Stimulated activated CD4-positive, alpha-beta T cell treated with anti-CD3 and anti-CD28 coated beads, TNF-alpha, amount 100 ng/mL, for 4 hours (primary cell): ENCODE measurements at places on chromosomes 6 and 20.
A peak's percentile ranks its signal among the peaks of the same experiment; 100 is the strongest.

- no peak for DNase-seq
Observed at GRCh38 chr20:40654876-40655275, 34.2 kb downstream of the MAFB start.

DNA sequence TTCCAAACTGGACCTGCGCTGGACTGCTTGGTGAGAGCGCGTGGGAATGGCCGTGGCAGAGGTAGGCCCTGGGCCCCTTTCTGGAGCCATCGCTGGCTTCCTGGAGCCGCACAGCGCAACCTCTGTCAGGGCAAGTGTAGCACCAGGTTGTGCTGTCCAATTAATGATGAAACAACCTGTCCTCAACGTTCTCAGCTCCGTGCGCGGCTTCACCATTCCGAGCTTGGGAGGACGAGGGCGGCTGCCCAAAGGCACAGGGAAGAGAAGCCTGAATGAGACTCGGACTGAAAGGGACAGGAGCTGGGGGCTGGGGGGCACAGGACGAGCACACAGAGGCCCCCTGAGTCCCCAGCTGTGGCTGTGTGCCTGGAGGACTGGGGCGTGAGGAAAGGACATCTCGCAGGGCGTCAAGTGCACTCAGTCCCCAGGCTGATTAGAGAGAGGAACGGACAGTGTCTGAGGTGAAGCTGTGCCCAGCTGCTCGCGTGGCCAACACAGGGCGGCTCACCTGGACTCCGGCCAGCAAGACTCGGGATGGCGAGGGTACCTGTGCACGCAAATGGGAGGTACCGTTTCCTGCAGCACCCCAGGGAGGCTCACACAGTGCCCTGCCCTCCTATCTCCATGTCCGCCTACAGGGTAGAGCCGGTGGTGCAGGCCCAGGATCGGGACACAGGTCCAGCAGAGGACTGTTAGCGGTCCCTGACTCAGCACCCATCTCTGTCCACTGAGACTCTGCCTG is 403.3 kb downstream of the TAF4 start:
- DNase-seq, result no peak

DNA sequence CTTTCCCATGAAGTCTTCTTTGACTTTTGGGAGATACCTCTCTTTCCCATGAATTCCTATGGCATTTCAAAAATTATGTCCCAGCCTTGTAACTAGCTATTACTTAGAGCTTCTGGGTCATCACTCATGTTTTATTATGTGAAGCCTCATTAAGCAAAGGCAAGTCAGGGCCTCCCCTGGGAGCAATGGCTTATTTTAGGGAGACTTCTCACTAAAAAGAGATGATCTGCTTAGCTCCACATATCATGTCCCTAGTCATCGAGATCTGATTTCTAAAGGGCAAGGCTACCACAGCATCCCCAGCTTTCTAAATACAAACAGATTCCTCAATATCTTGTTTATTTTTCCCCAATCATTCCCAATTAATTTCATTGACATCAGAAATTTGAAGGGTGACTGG is 154.0 kb upstream of the MANEA start:
- DNase-seq, result no peak

- DNase-seq, result no peak
Observed at GRCh38 chr6:31851485-31851832, 11.2 kb downstream of the NEU1 start.

DNA sequence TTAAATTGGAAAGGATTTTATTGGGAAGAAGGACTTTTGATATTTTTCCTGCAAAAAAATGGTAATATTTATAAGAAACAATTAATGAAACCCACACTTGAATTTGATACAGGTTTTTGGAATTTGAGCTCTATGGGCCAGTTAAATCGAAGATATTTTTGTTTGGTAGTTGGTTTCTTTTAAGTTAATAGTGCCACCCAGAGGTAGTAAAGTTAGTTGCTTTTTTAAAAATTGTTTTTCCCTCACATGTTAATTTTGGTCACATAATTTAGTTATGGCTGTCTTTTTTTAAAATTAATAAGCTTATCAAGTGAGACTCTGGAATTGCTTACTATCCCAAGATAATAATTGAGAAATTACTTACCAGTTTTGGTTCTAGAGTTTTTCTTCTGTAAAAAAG is 7.1 kb downstream of the PRIM2 start:
- DNase-seq, result no peak

DNA sequence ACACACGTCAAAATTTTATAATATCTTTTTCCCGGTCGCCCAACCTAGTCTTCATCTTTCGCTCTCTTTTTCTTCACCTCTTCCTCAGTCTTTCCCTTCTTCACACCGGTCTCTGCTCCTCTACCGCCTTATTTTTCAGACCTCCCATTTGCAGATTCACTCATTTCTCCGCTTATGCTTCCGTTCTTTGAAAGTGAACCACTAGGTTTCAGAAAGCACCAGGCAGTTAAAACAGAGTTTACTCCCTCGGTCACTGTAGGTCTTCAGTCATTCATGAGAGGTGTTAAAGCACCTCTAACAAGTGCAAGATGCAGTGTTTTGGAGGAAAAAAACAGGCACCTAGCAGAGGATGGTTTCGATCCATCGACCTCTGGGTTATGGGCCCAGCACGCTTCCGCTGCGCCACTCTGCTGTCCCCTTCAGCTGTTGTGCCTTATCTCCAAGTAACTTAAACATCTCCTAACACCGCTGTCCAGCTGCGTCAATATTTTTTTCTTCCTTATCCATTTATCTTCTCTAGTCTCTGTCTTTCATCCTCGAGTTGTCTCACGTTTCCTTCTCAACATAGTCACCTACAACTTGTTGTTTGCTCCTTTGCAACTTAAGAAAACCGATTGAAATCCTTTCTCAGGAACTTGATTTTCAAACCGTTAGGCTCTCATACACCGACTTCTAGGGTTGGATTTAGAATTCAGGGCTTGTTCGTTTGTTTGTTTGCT is 119.7 kb upstream of the ZNF184 start:
- DNase-seq, result peak; percentile 3

DNA sequence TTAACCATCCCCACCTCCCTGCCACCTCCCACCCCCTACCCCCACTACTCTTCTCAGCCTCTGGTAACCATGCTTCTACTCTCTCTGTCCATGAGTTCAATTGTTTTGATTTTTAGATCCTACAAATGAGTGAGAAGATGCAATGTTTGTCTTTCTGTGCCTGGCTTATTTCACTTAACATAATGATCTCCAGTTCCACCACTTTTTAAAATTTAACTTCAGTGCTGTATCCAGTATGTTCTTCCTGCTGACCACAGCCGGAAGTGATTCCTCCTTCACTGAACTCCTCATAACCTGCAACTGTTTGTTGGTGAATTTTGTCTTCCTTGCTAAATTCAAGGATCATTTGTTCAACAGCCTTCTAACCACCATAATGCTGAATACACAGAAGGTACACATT is 3.9 kb downstream of the MAP7 start:
- DNase-seq, result no peak

DNA sequence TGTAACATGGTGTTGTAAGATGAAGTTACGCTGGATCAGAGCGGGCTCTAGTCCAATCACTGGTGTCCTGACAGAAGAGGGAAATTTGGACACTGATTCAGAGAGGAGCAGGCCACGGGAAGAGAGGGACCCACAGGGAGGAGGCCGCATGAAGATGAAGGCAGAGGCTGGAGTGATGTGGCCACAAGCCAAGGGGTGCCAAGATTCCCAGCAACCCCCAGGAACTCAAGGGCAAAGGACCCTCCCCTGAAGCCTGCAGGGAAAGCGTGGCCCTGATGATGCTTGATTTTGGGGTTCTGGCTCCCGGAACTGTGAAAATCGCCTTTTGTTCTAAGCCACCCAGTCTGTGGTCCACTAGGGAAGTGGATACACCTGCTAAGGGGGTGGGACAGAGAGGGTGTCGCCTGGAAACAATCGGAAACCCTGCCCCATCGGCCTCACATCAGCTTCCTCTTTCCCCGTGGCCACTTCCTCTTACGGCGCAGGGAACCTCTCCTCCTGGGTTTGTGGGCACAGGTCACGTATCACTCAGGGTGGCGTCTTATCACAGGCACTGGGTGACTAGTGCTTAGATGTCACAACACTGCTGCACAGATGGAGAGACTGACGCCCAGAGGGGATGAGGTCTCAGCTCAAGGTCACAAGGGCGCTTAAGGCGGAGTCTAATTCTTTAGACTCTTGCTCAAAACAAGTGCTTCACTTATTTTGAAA is 58.0 kb downstream of the SULF2 start:
- peak; percentile 16 for DNase-seq

DNA sequence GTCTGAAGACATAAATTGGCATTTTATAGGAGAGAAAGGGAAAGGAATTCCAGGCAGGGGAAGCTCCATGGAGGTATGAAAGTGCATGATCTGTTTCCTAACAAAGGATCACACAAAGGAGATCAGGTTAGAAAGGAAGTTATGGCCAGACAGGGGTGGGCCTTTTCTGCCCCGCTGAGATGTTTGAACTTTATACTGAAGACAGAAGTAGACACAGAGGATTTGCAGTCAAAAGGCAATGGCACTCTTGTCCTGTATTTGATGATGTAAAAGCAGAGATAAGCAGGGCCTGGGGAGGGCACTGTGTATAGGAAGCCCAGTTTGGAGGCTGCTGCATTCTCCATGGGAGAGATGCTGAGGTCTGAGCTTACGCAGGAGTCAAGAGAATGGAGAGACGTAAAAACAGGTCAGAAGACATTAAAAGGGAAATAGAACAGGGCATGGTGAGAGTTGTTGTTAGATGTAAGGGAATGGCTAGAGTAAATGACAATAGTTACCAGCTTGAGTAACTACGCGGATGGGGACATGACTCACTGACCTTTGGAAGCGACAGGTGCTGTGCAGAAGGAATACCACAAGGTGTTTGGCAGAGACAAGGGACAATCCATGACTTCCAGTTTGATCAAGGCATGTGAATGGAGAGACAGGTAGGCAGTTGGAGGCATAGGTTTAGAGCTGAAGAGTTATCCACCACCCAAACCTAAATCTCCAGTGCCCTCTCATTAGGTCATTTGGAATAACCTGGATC is 190.6 kb upstream of the SASH1 start:
- no peak for DNase-seq

- DNase-seq, result no peak
Observed at GRCh38 chr6:157216570-157216969, 106.7 kb downstream of the TMEM242 start.

GRCh38 chr20:24629668-24630067 is 160.2 kb downstream of the SYNDIG1 start:
- DNase-seq, result no peak

DNA sequence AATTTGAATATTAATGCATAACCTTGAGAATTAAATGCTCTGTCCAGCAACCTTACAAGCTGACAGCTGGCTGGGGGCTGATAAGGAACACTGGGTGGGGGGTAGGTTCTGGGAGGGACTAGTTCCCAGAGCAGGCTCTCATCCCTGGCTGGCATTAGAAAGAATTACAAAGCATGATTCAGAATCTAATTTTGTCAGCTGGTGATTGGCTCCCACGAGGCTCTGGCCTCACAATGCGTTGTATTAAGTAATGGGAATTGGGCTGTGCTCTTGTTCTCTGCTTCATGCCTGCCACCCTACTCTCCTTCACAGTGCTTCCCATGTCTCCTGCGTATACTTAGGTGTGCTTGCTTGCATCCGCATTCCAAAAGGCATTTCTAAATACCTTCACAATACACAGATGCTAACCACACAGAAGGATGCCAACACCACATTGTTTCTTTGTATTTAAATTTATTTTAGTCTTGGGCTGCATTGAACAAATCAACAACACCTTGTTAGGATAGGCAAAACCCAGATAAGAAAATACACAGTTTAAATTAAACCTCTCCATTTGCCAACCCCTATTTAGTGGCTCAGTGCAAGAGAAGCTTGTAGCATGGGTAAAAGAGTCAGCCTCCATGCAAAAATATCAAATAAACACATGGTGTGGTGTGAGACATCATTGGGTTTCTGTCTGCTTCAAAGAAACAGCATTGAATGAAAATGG is 434.5 kb upstream of the JAG1 start:
- no peak for DNase-seq

GRCh38 chr6:89999154-89999553 is 104.9 kb downstream of the GJA10 start:
- no peak for DNase-seq

GRCh38 chr6:1821513-1822183 is 211.9 kb downstream of the FOXC1 start:
- DNase-seq, result no peak

DNA sequence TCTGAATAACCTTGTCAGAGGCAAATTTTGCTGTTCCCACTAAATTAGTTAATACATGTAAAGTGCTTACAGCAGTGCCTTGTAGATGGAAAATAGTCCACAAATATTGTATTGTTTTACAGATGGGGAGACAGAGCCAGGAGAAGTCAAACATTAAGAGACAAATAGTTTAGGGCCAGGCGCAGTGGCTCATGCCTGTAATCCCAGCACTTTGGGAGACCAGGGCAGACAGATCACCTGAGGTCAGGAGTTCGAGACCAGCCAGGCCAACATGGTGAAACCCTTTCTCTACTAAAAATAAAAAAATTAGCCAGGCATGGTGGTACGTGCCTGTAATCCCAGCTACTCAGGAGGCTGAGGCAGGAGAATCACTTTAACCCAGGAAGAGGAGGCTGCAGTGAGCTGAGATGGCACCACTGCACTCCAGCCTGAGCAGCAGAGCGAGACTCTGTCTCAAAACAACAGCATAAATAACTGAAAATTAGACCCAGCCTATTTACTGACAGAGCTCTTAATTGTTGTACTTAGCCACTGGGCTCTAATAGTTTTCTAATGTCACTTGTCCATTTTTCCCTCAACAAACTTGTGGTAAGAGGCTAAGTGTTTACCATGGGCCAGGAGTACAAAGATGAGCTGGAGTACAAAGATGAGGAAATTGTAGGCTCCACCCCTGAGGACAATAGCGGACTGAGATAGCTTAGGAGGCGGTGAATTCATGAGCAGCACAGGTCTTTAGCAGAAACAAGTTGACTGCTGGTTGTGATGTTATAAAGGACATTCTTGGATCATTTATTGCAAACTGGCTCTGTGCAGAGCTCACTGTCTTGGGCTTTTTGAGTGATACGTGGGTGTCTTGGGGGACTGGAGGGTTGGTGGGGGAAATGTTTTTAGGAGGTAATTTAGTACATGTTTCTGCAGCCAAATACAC is 6.4 kb downstream of the ZSWIM3 start:
- DNase-seq, result no peak

- DNase-seq, result no peak
Observed at GRCh38 chr6:28980852-28981430, 24.2 kb downstream of the ZNF311 start.

- no peak for DNase-seq
Observed at GRCh38 chr20:23585808-23586734, 17.8 kb upstream of the CST9L start.

- no peak for DNase-seq
Observed at GRCh38 chr20:47982574-47983360, 197.5 kb upstream of the SULF2 start.

DNA sequence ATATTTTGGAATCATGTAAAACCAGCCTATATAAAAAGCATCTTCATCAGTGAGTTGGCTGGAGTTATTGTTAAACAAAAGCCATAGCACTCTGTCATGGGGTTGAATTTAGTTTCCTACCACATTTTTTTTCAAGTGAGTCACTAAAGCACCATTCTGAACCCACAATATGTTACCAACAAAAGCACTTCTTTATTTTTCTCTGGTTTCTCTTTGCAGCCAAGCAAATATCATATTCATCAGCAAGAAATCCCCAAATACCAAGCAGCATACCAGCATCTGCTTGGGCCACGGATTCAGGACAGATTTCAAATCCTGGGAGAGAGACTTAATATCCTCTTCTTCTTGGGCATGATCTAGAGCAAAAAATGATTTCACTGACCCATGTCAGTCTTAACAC is 441.4 kb downstream of the BCKDHB start:
- no peak for DNase-seq
